ENCODE measurements at places on chromosomes 6 and 20.

DNA sequence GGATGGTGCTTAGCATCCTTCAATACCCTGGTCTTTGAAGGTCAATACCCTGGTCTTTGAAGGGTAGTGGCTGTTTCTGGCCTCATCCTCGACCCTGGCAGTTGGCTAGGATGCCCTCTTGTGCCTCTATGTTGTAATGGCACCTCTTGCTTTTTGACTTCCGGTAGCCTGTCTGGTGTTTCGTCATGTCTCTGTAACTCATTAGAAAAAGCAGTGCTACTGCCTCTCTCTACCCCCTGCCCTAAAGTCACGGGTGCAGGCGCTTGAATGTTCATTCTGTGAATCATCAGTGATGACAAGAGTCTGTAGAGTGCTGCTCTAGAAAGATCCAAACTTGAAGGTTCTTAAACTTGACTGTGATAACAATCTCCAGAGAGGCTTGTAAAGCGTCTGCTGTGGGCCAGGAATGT lies 28.3 kb downstream of the RSPO4 start:
- DNase-seq = peak; percentile 69

GRCh38 chr20:18705490-18705889 lies 108.1 kb upstream of the SCP2D1 start:
- DNase-seq = peak; percentile 95

GRCh38 chr20:16115911-16116552 lies 457.2 kb downstream of the KIF16B start:
- DNase-seq = peak; percentile 7

GRCh38 chr20:31712564-31713311 lies 9.9 kb downstream of the BCL2L1 start:
- DNase-seq = peak; percentile 64

DNA sequence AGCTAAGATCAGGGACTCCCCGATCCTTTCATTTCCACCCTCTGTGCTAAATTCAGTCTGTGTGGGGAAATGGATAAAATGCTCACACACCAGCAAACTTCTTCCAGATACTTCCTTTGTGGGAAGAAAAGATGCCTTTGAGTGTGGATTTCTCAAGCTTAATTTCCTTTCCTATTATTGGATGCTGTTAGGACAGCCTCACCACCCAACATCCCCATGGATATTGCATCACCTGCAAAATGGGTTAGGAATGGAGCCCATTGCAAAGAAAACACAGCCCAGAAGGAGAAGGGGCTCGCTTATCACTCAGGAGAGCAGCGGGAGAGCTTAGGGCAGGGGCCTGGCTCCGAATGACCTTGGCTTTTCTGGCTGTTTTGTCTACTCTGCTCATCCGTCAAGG lies 272.2 kb downstream of the CDC5L start:
- no peak for DNase-seq

DNA sequence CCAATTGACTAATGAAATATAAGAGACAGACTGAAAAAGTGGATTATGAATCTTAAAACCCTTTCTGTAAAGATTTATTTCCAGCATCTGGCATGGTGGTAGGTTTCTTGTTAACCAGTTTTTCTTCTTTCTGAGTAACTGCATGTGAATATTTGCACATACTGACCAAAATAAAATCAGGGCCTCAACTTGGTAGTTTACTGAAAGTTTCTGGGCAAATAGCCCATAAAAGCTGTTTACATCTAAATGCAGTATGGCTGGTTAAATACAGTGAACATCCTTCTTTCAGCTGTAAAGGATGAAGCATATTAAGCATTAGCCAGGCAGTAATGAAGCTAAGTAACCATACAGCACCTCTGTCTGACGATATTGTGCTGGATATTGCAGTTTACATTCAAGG lies 83.6 kb upstream of the EYS start:
- DNase-seq = no peak

DNA sequence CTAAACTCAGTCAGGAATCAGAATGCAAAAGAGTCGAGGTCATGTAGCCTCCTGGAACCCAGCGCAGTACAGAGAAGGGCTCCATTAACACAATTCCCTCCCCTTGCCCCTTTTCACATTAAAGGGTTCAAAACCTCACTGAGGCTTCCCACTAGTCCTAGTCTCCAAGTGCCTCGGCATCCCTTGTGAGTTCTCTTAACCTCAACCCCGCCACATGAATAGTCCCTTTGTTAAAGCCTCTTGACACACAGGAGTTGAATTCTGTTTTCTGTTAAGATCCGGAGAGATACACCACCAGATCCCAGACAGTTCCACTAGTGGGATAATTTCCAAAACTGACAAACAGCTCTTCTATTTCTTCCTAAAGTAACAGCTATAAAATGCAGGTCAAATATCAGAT lies 17.8 kb downstream of the PTPRT start:
- DNase-seq = no peak

DNA sequence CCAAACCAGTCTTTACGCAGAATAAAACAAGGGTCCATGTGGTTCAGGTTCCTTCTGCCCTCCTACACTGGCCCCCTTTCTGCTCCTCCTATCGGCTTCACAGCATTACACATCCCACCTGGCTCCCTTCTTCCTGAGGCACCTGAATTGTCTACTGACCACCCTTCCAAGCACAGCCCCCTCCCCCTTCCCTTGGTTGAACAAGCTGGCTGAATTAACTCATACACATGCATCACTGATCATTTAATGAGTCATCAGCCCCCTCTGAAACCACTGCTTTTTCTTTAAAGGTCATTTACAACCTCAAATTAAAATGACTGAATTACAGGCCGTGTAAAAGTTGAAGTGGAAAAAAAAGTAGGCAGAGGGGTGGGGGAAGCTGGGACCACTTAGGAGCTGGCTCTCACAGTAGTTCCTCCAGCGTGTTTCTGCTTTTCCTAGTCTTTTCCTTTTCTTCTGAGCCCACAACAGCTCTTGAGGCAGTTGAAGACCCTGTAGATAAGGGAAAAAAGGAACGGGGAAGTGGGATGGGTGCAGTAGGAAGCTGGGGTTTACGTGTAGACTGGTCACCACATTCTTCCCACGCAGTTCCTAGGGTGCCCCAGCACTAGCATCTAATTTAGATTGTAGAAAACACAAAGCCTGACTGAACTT lies 67.6 kb downstream of the FYN start:
- no peak for DNase-seq

GRCh38 chr20:1325173-1326030 lies 3.5 kb downstream of the SDCBP2 start:
- DNase-seq = peak; percentile 81

DNA sequence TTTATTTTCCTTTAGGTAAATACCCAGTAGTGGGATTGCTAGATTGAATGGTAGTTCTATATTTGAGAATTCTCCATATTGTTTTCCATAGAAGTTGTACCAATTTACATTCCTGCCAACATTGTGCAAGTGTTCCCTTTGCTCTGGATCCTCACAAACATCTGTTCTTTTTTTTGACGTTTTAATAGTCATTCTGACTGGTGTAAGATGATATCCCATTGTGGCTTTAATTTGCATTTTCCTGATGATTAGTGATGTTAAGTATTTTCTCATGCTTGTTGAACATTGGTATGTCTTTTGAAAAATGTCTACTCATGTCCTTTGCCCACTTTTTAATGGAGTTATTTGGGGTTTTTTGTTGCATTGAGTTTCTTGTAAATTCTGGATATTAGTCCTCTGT lies 85.6 kb downstream of the UBE3D start:
- DNase-seq = peak; percentile 85

GRCh38 chr6:123745895-123746294 lies 57.8 kb upstream of the NKAIN2 start:
- DNase-seq = no peak

DNA sequence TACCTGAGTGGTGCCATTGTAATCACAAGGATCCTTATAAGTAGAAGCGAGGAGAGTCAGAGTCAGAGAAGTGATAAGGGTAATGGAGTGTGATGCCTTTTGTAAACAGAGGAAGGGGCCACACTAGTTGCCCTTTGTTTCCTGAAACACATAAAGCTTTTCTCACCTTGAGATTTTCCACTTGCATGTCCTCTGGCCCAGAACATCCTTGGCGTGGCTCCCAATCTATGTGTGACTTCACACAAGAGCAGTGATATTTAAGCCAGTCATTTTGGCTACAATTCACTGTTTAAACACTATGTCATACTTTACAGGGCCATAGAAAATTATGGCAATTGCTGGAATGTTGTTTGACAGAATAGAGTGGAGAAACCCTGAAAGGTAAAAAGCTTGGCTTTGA lies 121.2 kb upstream of the BTN3A2 start:
- no peak for DNase-seq

GRCh38 chr20:57664924-57665588 lies 44.8 kb downstream of the PMEPA1 start:
- no peak for DNase-seq

GRCh38 chr6:97322811-97323210 lies 39.8 kb upstream of the MMS22L start:
- peak; percentile 36 for DNase-seq

DNA sequence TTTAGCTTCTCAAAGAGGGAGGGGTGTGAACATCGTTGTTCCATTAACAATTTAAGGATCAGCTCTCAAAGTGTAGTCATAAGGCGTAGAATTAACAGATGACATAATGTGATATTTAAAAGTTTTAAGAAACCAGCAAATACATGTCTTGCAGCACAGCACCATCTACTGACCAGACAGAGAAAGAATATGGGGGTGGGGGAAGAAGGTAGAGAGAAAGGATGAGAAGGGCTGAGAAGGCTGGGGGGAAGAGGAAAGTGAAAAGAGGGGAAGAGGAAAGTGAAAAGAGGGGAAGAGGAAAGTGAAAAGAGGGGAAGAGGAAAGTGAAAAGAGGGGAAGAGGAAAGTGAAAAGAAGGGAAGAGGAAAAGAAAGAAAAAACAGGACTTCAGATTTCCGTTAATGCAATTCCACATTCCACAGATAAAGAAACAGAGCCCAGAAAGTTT lies 80.9 kb downstream of the HAO1 start:
- DNase-seq = no peak

DNA sequence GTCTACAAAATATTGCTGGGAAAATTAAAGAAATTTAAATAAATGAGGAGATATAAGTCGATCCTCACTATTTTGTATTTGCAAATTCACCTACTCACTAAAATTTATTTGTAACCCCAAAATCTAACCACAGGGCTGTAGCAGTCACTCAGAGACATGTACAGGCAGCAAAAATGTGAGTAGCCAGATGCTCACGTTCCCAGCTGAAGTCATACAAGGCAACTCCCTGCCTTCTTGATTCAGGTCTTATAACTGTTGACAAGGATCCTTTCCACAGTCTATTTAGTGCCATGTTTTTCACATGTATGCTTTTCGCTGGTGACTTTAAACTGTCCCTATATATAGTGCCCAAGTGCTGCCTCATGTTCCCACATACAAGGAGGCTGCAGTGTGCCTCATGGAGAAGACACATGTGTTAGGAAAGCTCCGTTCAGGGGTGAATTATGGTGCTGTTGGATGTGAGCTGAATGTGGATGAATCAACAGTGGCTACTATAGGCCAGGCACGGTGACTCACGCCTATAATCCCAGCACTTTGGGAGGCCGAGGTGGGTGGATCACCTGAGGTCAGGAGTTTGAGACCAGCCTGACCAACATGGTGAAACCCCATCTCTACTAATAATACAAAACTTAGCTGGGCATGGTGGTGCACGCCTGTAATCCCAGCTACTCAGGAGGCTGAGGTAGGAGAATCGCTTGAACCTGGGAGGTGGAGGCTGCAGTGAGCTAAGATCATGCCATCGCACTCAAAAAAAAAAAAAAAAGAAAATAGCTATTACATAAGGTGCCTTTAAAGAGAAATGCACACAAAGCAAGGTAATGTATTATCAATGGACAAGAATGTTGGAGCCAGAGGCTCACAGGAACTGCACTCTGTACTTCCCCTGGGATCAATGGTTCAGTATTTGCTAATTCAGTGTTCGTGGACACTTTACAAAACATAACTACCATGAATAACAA lies 55.3 kb downstream of the STK35 start:
- no peak for DNase-seq

- DNase-seq = no peak
Measured at GRCh38 chr20:63376283-63377250, 15.4 kb upstream of the CHRNA4 start.

Data from GM04503 (cell line).